ENCODE measurements at places on chromosomes 6 and 20. TPM values are rescaled to one million over a fixed set of nuclear protein-coding genes. Genes with fewer than 3 reads are reported as not detected.

Gene HMGN3
- total RNA-seq, result 166 TPM

Gene ULBP3
- total RNA-seq, result 4.2 TPM

Gene MLN
- total RNA-seq, result not detected

Gene RTN4IP1
- 17.5 TPM for total RNA-seq

Gene TOX2
- 1.5 TPM for total RNA-seq

Gene CBLN4
- not detected for total RNA-seq

Gene SIRPG
- total RNA-seq, result not detected

Gene KCNG1
- total RNA-seq, result 26.3 TPM

Gene SPTLC3
- not detected for total RNA-seq

Gene LY6G6D
- not detected for total RNA-seq

Gene PNPLA1
- total RNA-seq, result not detected

Gene SLC13A3
- 8.6 TPM for total RNA-seq

Gene CHRNA4
- 3.9 TPM for total RNA-seq

Gene CD83
- 10.9 TPM for total RNA-seq

Gene CPNE1
- total RNA-seq, result 158 TPM

Gene DDO
- total RNA-seq, result 0.10 TPM

Gene RBM24
- 1.3 TPM for total RNA-seq

Gene TPMT
- total RNA-seq, result 17.5 TPM

Gene KCNB1
- total RNA-seq, result 0.50 TPM

Gene PLCB1
- total RNA-seq, result 20.6 TPM

Gene EDN1
- total RNA-seq, result 0.58 TPM

Gene TMEM170B
- 8.6 TPM for total RNA-seq

Gene TSHZ2
- total RNA-seq, result 0.49 TPM

Gene C20orf144
- total RNA-seq, result 0.66 TPM

Gene FNDC11
- 6.5 TPM for total RNA-seq

Gene BPI
- not detected for total RNA-seq

Gene EBF4
- 0.66 TPM for total RNA-seq

Gene GTSF1L
- total RNA-seq, result not detected

Gene HLA-DOA
- total RNA-seq, result 30.5 TPM

Gene TMEM74B
- 4.8 TPM for total RNA-seq

All from GM23338 (cell line).